ENCODE measurements at places on chromosomes 3 and 15.

- DNase-seq: no peak
Measured at GRCh38 chr3:180184816-180185215, 148.1 kb upstream of the PEX5L start.

DNA sequence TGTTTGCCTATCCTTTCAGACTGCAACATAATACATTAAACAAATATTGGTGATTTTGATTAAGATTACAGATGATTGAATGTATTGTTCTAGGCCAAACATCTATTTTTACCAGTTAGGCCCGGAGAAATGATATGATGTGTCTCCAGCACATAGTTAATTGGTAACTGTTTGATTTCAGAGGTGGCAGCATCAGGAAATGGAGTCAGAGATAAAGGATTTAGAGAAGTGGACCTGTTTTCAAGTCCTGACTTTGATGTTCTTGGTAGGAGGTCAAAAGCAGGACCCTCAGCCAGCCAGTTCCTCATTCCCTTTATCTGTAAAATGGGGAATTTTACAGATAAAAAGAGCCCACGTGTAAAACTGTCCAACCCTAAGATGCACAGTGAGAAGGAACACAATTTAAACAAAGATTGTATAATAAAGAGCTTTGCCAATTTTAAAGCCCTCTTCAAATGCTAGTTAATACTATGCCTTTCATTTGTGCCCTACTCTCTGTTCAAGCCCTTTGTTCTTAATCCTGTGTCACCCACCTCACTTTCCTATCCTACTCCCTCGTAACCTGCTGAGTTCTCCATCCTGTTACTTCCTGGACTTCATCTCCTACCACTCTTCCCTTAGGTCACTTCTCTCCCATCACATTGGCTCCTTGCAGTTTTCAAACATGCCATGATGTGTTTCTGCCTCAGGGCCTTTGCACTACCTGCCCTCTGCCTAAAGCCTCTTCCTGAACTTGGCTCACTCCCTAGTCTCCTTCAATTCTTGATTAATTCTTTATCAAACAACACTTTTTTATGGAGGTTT is 2.5 kb downstream of the TMEM212 start:
- no peak for DNase-seq

DNA sequence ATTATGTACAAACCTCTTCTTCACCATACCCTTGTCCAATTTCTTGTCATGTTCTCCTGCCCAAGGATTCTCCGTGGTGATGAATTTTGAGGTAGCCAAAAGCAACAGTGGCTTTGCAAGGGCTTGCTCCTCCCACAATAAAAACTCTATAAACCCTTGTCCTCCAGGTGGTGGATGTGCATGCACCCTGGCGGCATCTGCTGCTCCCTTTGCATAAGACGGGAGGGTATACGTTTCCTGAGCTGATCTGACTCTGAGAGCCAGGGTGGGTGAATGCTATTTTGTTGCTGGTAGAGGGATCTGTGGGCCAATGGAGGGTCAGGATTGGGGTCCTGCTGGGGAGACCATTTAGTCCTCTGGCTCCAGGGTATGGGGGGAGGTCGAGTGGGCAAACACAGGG is 5.4 kb downstream of the DNAH1 start:
- no peak for DNase-seq

DNA sequence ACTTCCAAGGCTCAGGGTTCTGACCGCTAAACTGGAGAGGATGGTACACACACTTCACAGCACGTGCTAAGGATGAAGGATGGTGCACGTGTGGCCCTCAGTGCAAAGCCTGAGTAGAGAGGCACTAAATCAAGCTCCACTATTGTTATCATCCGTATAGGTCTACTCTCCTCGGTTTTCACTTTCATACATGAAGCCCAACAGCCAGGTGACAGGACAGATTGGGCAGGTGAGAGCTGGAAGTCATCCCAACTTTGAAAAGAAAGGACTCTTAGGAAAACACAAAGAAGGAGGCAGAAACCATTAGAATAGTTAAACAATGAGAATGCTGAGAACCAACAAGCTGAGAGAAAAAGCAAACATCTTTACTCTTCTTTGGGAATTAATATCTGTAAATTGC is 21.1 kb downstream of the MAGI1 start:
- DNase-seq: no peak

GRCh38 chr3:174973465-174973864 is 114.3 kb downstream of the NAALADL2 start:
- DNase-seq: no peak

GRCh38 chr3:70568626-70569025 is 256.2 kb upstream of the MDFIC2 start:
- DNase-seq: no peak

DNA sequence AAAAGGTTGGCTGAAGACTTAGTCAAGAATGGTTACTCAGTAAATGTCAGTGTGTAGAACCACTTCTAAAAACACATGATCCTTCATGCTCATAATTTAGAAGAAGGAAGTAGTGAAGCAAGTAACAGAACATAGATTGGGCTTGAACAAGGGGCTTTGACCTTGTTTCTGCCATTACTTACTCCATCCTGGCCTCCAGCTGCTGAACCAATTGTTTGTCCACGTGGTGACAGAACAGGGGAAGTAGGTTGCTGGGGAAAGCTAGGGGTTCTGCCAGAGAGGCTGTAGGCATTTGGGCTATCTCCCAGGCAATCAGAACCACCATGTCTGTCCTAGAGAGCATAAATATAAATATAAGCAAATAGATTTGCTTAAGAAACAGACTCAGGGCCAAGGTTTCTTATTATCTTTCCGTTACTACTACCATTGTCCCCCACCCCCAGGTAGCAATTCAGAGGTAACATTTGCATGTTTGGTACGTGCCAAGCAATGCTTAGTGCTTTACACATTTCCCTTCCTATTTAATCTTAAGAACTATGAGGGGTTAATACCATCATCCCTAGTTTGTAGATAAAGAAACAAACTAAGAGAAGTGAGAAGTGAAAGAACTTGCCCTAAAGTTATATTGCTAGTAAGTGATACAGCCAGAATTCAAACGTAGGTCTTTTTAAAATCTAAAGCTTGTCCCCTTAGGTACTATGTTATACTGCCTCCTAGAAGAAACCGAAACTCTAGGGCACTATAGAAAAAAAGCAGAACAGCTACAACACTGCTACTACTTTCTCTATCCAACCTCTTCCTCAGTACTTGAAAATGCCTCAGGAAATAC is 3.0 kb upstream of the SPG11 start:
- no peak for DNase-seq

GRCh38 chr3:139430493-139430892 is 41.0 kb upstream of the COPB2 start:
- DNase-seq: no peak

DNA sequence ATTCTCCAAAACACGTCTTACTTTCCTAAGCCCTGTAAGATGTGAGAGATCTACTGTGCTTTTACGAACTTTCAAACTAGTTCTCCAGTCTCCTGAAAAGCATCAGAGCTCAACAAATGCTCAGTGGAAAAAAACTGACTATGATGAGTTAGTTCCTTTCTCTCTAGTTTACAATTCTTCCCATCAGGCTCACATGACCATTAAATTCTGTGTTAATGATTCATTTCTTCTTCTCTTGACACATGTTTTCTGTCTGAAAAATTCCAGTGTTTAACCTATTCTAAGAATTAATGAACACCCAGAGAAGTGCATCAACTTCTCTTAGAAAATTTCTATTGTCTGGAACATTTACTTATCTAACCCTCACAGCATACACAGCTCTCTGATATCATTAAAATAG is 844.3 kb downstream of the SI start:
- DNase-seq: no peak

DNA sequence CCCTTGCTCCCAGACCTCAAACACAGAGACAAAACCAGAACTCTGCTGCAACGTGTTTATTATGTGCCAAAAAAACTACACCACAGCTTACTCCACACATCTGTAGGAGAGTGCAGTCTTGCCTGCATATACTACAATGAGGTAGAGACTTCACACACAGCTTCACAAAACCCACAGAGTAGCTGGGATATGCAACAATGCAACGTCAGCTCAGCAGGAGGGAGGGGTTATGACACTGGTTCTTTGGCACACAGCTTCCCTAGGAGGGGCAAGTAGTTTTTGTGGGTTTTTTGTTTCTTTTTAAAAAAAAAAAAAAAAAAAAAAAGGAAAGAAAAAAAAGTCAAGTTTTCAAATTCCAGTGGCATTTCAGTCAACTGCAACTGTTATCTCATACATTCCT is 2.9 kb upstream of the RPS17 start:
- DNase-seq: no peak

DNA sequence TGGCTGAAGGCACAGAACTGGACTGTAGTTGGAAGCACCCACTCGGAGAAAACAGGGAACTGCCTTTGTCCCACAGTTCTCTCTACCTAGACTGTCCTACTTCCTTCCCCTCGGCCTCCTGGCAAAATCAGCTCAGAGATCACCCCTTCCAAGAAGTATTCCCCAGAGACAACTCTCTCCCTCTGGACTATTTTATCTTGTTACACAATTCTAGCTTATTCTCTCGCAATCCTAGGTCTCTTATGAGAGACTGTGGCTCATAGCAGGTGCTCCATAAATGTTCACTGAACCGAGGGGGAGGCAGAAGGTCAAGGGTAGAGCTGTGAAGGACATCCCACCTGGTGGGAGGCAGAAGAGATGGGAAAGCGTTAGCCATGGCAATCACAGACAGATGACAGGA is 10.6 kb downstream of the HEG1 start:
- no peak for DNase-seq

DNA sequence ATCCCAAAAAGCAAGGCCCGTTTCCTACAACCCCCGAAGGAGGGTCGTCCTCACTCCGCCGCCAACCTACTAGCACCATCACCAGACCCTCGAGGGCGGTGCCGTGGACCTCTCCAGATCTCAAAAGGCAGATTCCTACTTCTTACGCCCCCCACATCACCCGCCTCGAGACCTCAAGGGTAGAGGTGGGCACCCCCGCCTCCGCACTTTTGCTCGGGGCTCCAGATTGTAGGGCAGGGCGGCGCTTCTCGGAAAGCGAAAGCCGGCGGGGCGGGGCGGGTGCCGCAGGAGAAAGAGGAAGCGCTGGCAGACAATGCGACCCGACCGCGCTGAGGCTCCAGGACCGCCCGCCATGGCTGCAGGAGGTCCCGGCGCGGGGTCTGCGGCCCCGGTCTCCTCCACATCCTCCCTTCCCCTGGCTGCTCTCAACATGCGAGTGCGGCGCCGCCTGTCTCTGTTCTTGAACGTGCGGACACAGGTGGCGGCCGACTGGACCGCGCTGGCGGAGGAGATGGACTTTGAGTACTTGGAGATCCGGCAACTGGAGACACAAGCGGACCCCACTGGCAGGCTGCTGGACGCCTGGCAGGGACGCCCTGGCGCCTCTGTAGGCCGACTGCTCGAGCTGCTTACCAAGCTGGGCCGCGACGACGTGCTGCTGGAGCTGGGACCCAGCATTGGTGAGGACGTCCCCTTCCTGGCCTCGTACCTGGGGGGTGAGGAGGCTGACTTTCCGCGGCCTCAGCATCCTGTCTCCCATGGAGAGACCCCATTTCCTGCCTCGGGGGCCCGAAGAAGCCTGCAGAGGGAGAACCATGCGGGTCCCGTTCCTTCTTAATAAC is at the start of gene MYD88:
TSS of gene MYD88 (plus strand) at position 313 of the 842 bp plus-strand sequence. CDS start at position 353, 40 bp downstream.
- peak; percentile 59 for DNase-seq

- no peak for DNase-seq
Measured at GRCh38 chr15:29656636-29657475, 165.4 kb downstream of the TJP1 start.

DNA sequence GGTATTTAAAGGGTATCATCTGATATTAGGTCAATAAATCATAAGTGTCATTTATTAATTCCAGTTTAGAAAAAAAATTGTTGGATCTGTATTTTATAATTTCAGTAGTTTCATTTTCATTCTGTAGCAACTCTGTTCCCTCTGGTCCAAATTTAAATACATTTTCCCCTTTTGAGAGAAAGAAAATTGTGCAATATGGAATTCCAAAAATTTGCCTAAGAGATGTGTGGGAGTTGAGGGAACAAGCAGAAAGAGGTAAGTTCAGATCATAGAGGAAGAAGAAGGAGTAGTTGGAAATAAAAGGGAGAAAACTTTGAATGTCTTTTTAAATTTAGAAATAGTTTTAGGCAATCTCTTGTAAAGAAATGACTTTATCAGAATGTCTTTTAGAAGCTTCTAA is 48.9 kb upstream of the MME start:
- no peak for DNase-seq

DNA sequence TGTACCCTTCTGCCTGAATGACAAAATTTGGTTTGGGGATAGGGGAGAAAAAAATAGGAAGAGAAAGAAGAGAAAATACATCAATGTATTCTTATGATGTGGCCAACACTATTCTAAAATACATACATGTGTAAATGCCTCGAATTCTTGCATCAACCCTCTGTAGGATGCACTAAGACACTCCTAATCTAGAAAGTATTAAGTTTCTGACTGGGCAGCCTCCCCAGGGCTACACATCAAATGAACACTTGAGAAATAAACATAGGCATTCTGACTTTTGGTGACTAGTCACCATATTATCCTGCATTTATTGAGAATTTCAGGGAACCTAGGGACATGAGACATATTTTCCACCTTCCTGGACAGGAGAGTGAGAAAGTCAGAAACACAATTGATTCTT is 109.2 kb downstream of the CPNE4 start:
- DNase-seq: no peak

DNA sequence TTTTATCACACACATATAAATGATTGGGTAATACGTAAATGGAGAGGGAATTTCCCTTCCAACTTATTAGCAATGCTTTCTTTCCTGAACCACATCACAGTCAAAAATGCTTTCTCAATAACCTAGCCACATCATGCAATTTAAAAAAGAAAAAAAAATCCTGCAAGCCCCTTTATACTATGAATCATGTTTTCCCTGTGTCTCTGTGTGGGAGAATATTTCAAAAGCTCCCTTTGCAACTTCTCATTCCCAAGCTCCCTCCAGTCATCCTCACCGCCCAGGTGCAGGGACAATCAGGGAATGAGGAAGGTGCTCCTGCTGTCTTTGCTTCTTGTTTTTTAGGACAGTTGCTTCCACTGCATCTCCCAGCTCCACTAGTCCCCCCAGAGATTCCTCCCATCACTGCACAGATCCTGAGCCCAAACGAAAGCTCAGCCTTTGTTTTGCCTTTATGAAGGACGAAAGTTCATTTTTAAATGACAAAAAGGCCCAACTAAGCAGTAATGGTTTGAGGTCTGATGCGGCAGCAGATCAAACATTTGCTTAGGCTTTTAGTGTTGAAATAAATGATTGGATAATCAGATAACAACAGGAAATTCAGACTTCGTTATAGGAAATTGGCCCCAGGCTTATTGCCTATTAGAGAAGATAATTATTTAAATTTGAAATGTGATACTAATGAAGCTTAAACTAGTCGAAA is 47.8 kb upstream of the ADGRG7 start:
- DNase-seq: no peak

DNA sequence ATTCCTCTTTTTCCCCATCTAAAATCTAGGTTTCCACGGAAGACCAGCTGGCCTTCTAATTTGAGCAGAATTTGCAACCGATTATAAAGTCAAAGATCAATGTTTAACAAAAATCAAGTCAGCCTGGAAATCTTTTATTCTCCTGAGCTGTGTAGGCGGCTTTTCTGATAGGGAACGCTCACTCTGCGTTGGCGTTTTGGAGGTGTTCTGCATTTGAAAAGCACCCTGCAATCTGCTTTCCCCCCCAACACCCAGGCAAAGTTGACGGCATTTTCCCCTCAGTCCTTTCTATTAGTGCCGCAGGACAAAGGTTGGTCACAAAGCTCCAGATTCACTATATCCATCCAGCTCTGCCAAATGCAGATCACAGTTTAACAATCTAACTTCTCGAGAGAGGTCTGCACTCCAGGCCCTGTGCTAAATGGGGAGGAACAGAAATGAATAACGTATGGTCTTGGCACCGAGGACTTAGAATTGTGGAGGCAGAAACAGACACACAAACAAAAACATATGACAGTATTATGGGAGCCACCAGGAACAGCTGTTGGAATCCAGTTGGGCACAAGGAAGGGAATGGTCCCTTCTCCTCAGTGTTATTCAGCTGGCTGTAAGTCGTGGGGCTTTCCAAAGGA is 50.4 kb upstream of the LARS2 start:
- DNase-seq: no peak

Data from activated CD8-positive, alpha-beta memory T cell treated with anti-CD3 and anti-CD28 coated beads for 1 hour (primary cell).